HFFc6 (cell line): ENCODE measurements at places on chromosomes 5 and 9. TPM values are rescaled to one million over a fixed set of nuclear protein-coding genes. Genes with fewer than 3 reads are reported as not detected.
A peak's percentile ranks its signal among the peaks of the same experiment; 100 is the strongest.

DNA sequence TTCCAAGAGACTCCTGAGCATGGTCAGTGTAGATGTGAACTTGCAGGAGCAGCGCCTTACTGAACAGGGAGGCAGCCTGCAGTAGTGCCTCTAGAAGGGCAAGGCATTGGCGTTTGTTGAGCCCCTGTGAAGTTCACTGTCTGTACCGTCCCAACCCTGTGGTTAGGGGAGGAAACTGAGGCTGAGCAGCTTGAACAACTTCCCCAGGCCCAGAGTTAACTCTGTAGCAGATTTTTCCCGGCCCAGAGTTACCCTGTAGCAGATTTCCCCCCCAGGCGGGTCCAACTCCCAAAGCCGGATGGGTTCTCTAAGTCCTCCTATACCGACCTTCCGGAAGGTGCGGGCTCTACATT, 9.6 kb downstream of the LMX1B start:
- DNase-seq = no peak

GRCh38 chr5:134227259-134227658, 1.4 kb upstream of the PPP2CA start:
- no peak for DNase-seq

The PCDHA4 gene
- not detected in 2 replicates for total RNA-seq

DNA sequence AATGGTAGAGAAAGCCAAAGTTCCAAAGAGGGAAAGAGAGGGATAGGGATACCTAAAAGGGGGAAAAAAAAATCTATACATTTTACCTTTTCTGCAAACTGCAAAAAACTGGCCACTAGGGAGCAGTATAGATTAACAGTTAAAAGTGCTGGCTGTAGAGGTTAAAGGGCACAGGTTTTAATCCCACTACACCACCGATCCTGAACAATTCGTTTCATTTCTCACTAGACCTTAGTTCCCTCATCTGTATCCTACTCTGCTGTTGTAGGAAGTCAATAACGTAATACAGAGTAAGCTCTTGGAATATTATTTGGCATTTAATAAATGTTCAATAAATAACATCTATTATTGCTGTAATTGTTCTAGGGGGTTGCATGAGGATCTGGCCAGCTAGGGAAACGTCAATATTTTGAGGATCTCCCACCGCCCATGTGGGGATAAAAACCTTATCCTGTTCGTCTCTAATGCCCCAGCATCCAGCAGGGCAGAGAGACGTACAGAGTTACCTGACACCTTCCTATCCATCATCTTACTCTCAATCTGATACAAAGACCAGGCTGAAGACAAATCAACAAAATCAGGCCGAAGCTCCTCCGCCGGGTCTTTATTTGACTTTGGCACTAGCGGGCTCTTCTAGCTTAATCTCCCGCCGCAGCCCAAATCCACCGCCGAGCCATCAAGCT, 757 bp downstream of the CDC26 start:
- DNase-seq = peak; percentile 54

DNA sequence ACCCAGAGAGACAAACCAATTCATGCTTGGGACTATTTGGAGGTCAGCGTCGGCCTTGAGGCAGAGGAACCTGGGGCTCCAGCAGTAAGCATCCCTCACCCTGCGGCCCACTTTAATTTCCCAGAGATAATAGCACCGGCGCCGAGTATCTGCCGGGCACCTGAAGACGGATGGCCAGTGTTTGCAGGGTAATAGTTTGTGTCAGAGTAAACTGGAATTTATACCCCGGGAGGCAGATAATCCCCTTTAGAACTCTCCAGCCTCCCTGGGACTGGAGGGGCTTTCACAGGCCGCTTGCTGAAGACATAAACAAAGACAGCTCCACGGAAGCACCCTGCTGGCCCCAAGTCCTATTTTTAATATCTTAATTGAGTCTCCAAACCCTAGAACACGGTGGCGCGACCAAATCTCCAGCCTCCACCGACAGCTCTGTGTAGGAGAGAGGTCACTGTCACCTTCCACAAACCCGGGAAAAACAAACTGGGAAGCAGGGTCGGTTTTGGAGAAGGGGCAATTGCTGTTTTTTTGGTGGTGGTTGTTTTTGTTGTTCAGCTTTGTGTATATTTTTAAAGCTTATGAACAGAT, 17.4 kb upstream of the FCN1 start:
- no peak for DNase-seq
